ENCODE measurements at places on chromosomes 6 and 20.

DNA sequence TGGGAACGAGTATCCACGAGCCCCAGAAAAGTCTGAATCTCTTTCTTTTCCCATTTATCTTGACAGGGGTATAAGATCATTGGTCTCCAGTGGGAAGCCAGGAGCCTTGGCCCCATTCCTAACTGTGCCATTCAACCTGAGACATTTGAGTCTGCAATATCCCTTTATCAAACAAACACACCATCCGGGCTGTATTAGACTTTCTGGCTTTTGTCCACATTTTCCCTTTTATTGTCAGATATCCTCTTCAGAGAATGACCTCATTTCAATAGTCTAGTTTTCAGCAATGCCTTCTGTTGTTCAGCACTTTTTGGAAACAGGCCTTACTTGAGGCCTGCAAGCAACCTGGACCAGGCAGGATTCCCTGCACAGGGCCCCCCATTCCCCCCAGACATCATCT is 15.7 kb downstream of the BPIFA1 start:
- no peak for DNase-seq

DNA sequence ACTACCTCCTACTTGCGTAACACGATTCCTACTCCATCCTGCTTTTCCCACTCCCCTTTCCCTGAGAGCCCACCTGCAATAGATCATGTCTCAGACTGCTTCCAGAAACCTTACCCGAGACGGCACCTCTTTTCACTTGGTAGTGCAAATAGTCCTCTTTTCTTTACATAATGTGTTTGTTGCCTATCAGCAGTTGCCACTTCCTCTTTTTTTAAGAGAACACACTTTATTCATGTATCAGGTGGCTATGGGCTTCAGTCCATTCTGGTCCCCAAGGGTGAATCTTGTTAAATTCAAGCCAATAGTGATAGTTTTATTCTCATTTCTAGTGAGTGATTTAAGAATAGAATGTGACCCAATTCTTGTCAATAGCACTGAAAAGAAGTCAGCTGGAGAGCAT is 57.7 kb upstream of the FERMT1 start:
- no peak for DNase-seq

- no peak for DNase-seq
Observed at GRCh38 chr20:8589956-8590355, 457.9 kb downstream of the PLCB1 start.

GRCh38 chr6:128720891-128721290 is 162.0 kb upstream of the LAMA2 start:
- DNase-seq, result no peak

DNA sequence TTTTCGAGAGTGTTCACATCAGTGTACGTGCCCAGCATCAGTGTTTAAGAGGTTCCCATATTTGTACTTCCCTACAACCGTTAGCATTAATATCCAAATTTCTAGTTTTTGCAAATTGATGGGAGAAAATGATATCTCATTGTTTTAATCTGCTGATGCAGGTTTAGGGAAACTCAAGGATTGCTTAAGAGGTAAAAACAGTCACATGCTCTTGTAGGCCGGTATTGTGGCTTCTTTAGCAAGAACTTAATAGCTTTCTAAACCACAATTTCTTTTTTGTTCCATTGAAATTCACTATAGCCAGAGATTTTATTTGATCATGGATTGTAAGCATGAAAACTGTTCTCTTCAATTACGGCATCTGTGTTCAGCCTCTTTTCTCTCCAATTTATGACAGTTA is 29.5 kb downstream of the BEND6 start:
- no peak for DNase-seq

DNA sequence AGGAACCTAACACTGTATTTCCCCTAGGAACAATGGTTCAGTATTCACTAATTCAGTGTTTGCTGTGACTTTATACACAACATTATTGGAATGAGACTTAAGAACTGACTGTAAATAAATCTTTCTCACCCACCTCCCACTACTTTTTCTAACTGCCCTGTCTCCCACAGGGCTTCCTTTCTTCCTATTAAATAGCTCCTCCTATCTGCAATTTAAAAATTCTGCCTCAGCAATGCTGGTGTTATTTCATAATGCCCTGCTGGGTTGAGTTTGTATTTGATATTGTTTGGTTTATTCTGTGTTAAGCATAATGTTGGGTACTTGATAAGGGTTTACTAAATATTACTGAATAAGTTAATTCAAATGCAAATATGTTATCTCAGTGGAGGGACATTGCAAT is 573.1 kb upstream of the RNF217 start:
- DNase-seq, result no peak

DNA sequence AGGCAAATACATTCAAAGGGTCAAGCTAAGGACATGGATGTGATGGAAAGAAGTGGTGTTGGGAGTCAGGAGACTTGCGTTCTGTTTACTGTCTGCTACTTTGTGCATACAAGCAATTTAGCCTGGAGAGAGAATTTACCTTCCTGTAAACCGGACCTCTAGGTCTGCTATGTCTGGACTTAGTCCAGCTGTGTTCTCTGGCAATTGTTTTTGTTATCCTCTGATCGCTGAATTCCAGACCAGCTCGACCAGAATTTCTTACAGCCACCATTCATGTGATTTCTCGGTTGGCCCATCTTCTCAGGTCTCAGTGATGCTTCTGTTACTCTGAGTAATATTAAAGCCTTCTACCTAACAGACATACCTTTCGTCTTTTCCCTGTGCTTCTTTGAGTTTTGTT is 75.2 kb downstream of the LRRC1 start:
- DNase-seq, result no peak

- DNase-seq, result no peak
Observed at GRCh38 chr6:98724537-98724936, 109.8 kb upstream of the POU3F2 start.

- DNase-seq, result no peak
Observed at GRCh38 chr6:156865019-156865629, 87.9 kb downstream of the ARID1B start.

GRCh38 chr6:26539071-26539615 is 977 bp downstream of the HMGN4 start:
- DNase-seq, result no peak

- no peak for DNase-seq
Observed at GRCh38 chr20:47572105-47572729, 70.5 kb downstream of the NCOA3 start.

DNA sequence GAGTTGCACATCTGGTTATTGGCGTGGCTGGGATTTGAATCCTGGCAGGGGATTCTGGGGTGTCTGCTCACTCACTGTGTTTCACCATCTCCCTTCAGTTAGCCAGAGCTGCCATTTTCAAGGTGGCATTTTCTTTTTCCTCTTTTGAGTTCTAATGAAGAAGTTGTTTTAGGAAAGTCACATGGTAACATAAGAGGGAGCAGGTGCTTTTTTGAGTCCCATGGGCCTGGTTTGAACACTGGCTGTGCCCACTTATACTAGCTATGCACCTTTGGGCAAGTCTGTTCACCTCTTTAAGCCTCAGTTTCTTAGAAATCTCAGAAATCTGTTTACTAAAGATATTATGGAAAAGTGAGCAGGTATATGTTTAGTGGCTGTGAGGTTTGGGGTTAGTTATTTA is 39.6 kb downstream of the ANKS1A start:
- DNase-seq, result no peak

GRCh38 chr6:70312165-70312745 is 9.4 kb upstream of the COL9A1 start:
- no peak for DNase-seq

- DNase-seq, result no peak
Observed at GRCh38 chr6:17492350-17492749, 99.0 kb downstream of the CAP2 start.

DNA sequence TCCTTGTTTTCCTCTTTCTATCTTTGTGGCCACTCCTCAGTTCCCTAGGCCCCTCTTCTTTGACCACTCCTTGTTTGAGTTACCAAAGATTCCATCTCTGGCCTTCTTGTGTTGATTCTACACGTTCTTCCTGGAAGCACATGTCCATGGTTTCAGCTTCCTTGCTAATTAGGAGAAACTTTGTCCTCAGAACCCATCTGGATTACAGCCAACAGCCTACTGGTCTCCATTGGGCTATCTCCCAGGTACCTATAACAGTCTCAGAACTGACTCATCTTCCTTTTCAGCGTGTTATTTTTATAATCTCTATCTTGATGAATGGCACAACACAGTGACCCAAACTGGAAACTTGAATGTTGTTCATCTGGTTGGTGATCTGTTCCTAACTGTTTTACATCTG is 17.5 kb downstream of the PTPRA start:
- DNase-seq, result no peak

DNA sequence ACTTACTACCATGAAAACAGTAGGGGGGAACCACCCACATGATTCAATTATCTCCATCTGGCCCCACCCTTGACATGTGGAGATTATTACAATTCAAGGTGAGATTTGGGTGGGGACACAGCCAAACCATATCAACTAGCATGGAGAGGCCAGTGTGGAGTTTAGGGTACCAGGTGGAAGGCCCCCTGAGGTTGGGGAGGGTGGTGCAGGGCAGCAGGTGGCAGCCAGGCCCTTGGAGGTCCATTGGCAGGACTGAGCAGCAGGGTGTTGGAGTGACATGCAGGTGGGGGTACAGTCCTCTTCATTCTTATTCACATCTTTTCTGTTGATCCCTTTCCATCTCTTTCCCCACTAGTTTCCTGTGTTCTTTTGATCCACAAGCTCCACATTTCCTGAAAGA is 42.9 kb downstream of the PHACTR3 start:
- no peak for DNase-seq

GRCh38 chr6:14796974-14797762 is 448.7 kb upstream of the JARID2 start:
- no peak for DNase-seq

DNA sequence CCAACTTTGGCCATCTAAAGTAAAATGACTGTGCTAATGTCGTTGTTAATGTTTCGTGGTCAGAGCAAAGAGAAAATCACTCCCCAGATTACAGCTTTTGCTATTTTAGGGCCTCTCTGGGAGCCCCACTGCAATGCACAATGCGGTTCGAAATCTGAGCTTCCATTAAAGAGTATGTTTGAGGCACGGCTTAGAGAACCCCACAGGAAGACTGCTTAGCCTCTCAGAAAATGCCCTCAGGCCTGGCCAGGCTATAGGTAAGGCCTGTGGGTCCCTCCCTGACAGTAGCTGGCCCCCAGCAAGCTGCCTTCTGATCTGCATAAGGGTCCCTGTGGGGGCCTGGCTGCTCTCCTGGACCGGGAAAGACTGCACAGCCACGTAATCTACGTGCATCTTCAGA is 274.6 kb downstream of the PTPRT start:
- no peak for DNase-seq

All from hypothalamus (tissue), 51 donors.